ENCODE measurements at places on chromosomes 16 and 17. TPM values are rescaled to one million over a fixed set of nuclear protein-coding genes. Genes with fewer than 3 reads are reported as not detected.

- peak; percentile 97 for DNase-seq
These were observed at the start of gene YWHAE for GRCh38 chr17:1399679-1400512. Gene YWHAE, minus strand, starts transcription at chr17:1400222. Its CDS starts 112 bp downstream, at chr17:1400110.

The ENO3 gene
- polyA plus RNA-seq: 2,174 TPM

The TMEM132E gene
- polyA plus RNA-seq: 0.40 TPM

The ANKRD40CL gene
- not detected for polyA plus RNA-seq

- DNase-seq: no peak
These were observed 68.1 kb downstream of the GSG1L start for GRCh38 chr16:27995378-27995777.

The RNF227 gene
- 3.5 TPM for polyA plus RNA-seq

The CTRB1 gene
- 0.15 TPM for polyA plus RNA-seq

DNA sequence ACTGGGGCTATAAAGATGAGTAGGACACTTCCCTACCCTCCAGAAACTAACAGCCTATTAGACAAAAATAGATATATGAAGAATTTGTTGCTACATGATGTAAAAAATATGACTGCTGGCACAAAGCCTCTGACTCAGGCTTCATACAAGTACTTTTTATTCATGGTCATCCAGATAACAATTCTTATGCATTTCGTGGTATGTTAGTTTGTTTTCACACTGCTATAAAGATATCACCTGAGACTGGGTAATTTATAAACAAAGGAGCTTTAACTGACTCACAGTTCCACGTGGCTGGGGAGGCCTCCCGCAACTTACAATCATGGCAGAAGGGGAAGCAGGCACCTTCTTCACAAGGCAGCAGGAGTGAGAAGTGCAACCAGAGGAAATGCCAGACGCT is 112.5 kb upstream of the HLF start:
- DNase-seq: no peak

GRCh38 chr17:1455291-1455796 is 688 bp downstream of the CRK start:
- DNase-seq: peak; percentile 57

- peak; percentile 42 for DNase-seq
These were observed 8.2 kb upstream of the CIITA start for GRCh38 chr16:10868596-10869469.

- DNase-seq: no peak
These were observed 4.9 kb downstream of the BCL7C start for GRCh38 chr16:30888856-30889499.

- DNase-seq: no peak
These were observed 3.9 kb upstream of the SKAP1 start for GRCh38 chr17:48433896-48434295.

GRCh38 chr17:38416840-38417209 is 11.4 kb upstream of the ARHGAP23 start:
- DNase-seq: no peak

GRCh38 chr16:8583732-8584131 is 6.6 kb downstream of the TMEM114 start:
- DNase-seq: no peak

The ACE gene
- 12.9 TPM for polyA plus RNA-seq

Data from hindlimb muscle (tissue), 1 donor.